ENCODE measurements at places on chromosomes 12 and 14.

DNA sequence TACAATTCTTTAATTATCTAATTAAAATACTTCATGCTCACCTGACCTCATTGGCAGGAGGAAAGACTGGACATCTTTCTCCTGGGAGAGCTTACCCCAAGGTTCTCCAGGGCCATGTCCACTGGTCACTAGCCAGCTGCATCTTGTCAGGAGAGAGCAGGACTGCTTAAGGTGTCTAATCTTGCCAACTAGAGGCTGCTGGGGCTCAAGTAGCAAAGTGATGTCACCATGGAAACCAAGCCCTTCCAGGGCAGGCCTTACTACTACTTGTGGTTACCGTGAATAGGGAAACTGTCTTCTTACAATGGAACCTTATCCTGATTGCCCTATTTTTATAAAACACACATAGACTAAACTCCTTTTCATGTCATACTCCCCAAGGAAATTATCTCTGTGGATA, 376.4 kb downstream of the SNAPC1 start:
- peak; percentile 11 for DNase-seq

GRCh38 chr14:80425686-80426085, 214.4 kb upstream of the DIO2 start:
- peak; percentile 94 for DNase-seq

GRCh38 chr14:95138876-95139275, 18.5 kb downstream of the DICER1 start:
- no peak for DNase-seq

DNA sequence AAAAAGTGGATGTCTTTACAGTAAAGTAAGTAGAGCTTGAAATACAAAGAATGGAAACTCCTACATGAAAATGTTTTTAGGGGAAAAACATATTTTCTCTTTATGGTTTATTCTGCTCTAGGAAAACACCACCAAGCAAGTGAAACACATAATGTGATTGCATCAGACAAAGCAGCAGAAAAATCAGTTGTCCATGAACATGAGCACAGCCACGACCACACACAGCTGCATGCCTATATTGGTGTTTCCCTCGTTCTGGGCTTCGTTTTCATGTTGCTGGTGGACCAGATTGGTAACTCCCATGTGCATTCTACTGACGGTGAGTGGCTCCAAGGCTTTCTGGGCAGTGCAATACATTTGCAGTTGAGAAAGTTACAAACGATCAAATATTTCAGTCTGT, 42.6 kb upstream of the PLEKHD1 start:
- DNase-seq, result no peak

DNA sequence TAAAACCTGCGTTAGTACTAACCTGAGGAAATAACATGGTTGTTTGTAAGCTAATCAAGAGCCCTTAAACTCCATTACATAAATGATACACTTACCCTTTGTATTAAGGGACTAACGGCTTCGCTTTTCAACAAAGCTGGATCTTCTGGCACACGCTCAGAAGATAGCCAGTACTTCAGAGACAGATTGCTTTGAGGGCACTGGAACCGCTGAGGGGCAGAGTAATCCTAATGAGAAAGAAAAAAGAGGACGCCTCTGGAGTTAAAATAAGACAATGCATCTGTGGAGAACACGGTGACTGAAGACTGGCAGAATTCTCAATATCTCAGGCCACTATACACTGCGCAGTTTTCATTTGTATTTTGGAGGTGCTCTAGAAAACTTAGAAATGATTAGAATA, 1.5 kb upstream of the KTN1 start:
- no peak for DNase-seq

- DNase-seq, result no peak
These were observed 2.7 kb downstream of the JAG2 start for GRCh38 chr14:105165761-105166485.

DNA sequence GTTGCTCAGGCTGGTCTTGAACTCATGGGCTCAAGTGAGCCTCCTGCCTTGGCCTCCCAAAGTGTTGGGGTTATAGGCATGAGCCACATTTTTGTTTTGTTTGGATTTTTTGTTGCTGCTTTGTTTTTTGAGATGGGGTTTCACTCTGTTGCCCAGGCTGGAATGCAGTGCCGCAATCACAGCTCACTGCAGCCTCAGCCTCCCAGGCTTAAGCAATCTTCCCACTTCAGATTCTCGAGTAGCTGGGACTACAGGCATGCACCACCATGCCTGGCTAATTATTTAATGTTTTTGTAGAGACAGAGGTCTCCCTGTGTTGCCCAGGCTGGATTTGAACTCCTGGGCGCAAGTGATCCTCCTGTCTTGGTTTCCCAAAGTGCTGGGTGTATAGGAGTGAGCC, 5.7 kb upstream of the PLEK2 start:
- DNase-seq, result peak; percentile 46

GRCh38 chr12:50728417-50728816, 35.5 kb upstream of the ATF1 start:
- no peak for DNase-seq

DNA sequence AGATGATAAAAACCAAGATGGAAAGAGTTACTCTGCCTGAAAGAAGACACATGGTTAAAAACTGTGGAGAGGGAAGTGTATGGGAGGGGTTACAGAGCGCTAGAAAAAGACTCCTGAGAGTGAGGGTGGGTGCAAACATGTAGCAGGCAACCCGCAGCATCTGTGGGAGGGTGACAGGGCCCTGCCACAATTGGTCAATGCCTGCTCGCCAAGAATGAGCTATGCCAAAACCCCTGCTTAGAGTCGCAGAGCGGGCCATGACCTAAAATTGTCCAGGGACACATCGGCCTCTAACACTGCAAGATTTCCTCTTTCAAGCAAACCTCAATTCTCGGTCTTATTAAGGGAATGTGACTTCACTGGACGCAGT, 700 bp downstream of the PRKAG1 start:
- peak; percentile 63 for DNase-seq

DNA sequence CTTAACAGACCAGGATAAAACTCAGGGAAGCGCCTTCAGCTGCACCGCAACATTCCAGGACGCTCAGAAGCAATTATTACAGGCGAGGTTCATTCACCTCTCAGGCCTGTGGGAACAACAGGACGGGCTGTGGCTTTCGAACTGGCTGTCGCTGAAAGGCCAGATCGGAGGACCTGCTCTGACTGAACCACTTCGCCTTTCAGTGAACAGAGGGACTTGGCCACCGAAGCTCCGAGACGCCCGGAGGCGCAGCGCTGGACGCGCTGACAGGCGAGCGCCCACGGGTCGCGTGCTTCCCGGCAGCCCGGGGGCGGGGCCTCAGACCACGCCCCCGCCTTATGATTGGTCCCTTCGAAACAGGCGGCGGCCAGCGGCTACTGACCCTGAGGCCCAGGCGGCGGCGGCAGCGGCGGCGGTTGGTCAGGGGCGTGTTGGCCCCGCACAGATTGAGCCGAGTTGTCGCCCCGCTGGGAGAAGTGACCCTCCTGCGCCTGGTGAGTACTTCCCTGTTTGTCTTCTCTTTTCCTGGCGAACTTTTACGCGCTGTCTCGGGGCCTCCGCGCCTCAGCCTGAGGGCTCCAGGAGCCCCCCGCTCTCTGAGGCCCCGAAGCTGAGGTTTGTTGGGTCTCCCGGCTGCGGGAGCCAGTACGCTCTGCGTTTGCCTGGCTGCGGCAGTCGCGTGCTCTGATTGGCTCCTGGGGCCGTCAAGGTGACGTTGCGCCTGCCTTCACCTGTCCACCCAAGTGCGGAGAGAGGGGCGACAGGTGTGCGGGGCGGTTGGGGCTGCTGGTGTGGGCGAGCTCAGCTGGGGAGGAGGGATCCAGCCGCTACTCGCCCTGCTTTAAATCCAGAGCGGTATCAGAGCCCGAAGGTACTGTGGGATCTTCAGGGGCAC, at the start of gene GAS2L3:
GAS2L3 (plus strand) TSS at position 393 of the 895 bp plus-strand sequence. CDS start 21,221 bp downstream, outside the sequence.
- peak; percentile 84 for DNase-seq

DNA sequence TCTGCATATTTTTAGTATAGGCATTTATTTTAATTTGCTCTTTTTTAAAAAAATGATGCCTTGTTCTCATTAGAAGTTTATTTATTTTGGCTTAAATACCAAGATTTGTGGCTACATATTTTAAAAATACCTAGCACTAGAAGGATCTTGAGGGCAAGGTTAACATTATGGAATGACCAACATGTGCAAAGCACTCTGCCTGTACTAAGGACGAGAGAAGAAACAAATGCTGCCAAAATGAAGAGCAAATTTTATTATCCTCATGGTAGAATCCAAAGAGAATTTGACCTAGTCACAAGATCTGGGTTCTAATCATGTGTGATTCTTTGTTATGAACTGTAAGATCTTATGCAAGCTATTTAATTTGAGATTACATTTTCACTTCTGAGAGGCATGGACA, 2.8 kb downstream of the CAND1 start:
- DNase-seq, result no peak

- no peak for DNase-seq
These were observed 128.1 kb downstream of the PRKD1 start for GRCh38 chr14:29799464-29800095.

- DNase-seq, result peak; percentile 79
These were observed 4.4 kb downstream of the KRT86 start for GRCh38 chr12:52278575-52279421.

DNA sequence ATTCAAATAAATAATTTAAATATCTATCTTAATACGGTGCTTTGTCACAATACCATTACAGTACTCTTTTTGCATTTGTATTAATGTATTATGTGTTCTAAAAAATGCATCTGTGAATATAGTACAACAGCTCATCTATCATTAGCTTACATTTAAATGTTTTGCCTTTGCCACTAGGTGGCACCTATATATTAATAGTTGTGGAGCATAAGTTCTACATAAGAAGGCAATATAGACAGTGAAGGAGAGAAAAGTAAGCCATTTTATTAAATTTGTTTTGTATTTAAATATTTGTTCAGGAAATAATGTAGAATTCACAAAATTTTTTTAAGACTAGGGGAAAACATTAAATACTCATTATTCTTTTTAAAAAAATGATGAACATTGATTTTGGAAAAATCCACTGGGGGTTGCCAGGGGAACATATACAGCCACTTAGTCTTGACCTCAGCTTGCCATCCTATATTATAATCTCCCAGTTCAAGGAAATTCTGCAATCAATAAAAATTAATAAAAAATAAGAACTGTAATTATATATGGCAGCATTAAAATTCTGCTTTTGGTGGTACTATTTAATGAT, 9.8 kb downstream of the CCER1 start:
- peak; percentile 59 for DNase-seq

GRCh38 chr12:7450667-7451066, 6.7 kb upstream of the CD163L1 start:
- DNase-seq, result no peak

- DNase-seq, result no peak
These were observed 7.9 kb downstream of the INF2 start for GRCh38 chr14:104697317-104697703.

DNA sequence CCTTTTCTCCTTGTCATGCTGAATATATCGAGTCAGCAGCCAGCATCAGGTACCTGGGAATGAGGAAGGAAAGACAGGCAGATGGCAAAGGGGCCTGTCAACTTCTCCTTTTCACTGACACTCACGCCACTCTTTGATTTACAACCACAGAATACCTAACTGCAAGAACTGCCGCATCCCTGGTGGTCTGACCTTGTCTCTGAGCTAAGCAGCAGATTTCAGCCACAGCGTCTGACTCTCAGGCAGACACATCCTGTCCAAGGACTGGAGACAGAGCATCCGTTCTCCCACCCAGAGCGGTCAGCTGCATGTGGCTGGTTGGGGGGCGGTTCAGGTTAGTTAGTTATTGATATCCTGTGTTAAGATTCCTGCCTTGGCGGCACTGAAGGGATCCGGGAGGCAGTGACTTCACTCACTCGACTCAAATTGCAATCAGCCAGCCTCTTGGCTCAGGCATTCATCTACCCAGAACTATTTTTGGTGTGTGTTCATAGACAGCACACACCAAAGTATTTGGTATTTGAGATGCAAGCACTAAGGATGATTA, 11.2 kb upstream of the MAP1LC3B2 start:
- peak; percentile 16 for DNase-seq

GRCh38 chr14:74064426-74064825, 19.8 kb downstream of the ALDH6A1 start:
- DNase-seq, result no peak

DNA sequence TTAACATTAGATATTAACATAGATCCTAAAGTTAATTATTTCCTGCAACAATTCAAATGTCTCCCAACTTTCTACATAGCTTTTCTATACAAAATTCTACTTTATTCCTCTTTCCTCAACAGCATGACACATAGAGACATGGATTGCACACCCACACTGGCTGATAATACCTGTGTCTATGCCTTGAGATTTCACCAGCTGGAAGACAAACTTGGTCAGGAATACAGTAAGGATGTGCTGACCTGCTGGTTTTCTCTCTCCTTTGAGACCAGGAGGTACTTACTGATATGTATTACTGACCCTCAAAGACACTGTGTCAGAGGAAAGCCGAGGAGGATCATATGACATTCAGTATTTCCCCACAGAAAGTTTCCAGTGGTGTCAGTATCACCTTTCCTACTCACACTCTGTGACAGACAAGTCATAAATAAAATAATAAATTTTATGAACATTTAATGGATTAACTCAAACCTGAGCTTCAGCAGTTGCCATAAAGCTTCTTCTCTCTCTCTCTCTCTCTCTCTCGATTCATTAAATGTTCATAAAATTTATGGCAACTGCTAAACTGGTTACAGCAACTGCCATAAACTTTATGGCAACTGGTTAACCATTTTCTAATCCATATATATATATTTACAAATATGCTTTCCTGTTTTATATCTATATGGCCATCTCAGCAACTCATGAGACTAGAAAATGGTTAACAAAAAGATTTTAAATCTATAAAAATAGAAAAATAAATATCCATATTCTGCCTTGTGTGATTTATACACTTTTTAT, 22.7 kb downstream of the EIF2S3B start:
- no peak for DNase-seq

DNA sequence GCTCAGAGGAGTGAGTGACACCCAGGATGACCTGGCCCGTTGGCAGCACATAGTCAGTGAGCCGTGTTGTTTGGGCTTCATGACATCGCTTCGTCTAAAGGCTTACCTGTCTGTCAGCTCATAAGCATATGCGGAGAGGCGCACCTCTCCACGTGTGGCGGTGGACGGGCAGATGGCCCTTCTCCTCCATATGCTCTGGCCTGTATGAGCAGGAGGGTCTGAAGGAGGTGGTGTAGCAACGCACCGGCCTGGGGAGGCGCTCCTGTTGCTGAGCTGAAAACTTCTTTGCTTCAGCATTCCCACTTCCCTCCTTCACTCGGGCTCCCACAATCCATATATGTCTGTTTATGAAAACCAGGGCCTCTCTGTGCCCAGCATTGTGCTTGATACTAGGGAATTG, 186.1 kb downstream of the TSPAN9 start:
- no peak for DNase-seq

- DNase-seq, result peak; percentile 82
These were observed at the start of gene MSRB3 for GRCh38 chr12:65278576-65279368. Gene MSRB3, plus strand, starts transcription at chr12:65278683. Its CDS starts 29,897 bp downstream, at chr12:65308580.

GRCh38 chr14:100692256-100692655, 34.4 kb upstream of the DLK1 start:
- DNase-seq, result no peak

DNA sequence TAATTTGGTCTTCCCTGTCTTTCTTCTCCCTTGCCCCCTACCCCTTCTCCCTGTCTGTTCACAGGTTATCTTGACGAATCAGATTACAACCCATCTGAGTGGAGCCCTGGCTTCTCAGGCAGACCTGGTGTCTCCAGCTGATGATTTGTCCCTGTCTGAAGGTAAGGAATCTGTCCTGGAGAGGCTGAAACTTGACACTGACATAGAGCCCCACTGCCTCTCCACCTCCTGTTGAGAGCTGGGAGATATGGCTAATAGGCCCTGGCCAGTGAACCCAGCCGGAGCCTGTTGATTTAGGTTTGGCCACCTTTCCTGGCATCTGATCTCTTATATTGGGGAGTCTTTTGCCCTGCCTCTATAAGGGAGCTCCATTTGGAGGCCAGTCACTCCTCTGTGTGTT, 472.2 kb downstream of the RAD51B start:
- no peak for DNase-seq

GRCh38 chr14:84013424-84013823, 1516.5 kb upstream of the FLRT2 start:
- DNase-seq, result no peak

All from fibroblast of pulmonary artery (primary cell).